Stimulated activated CD8-positive, alpha-beta memory T cell treated with anti-CD3 and anti-CD28 coated beads, Interleukin-4, amount 100 ng/mL, for 4 hours (primary cell): ENCODE measurements at places on chromosomes 13 and 19.
A peak's percentile ranks its signal among the peaks of the same experiment; 100 is the strongest.

- no peak for DNase-seq
Observed at GRCh38 chr19:51772977-51773376, 12.0 kb downstream of the FPR2 start.

- no peak for DNase-seq
Observed at GRCh38 chr13:67069117-67069767, 160.9 kb downstream of the PCDH9 start.

DNA sequence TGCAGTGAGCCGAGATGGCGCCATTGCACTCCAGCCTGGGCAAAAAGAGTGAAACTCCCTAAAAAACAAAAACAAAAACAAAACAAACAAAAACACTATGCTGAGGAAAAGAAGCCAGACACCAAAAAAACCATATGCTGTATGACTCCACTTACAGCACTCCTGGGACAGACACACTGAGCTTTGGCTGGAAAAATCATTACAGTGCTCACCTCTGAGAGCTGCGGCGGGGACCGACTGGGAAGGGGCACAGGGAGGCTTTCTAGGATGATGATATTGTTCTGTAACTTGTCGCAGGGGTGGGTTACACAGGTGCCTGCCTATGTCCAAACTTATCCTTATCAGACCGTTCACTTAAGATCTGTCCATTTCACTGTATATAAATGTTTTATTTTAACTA, 7.8 kb downstream of the PNMA8A start:
- no peak for DNase-seq

- no peak for DNase-seq
Observed at GRCh38 chr13:48977973-48978372, 2.3 kb downstream of the FNDC3A start.

GRCh38 chr19:33806434-33806881, 9.8 kb downstream of the KCTD15 start:
- no peak for DNase-seq

- DNase-seq, result no peak
Observed at GRCh38 chr13:25990801-25991200, 61.0 kb downstream of the SHISA2 start.

DNA sequence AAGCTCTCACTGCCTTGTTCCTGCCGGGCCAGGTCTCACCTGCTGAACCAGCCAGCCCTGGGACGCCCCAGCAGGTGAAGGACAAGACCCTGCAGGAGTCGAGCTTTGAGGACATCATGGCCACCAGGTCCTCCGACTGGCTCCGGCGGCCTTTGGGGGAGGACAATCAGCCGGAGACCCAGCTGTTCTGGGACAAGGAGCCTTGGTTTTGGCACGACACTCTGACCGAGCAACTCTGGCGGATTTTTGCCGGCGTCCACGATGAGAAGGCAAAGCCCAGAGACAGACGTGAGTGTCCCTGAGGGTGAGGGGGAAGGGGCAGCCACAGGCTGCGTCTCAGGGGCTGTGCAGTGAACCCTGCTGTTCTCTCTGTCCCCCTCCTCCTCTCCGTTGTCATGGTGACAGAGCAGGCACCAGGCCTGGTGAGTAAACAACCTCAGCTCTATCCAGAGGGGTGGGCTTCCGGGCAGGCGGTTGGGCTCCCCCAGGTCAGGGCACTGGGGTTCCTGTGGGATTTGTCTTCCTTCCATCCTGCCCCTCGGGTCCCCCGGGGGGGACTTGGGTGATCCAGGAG, 9.7 kb downstream of the TLE6 start:
- no peak for DNase-seq

GRCh38 chr19:41426952-41427646, at the start of gene B3GNT8:
TSS of gene B3GNT8 (minus strand) at chr19:41427374. CDS start at chr19:41426778, 596 bp downstream.
- no peak for DNase-seq

GRCh38 chr19:46661735-46662592, 982 bp upstream of the DACT3 start:
- DNase-seq, result peak; percentile 49

- no peak for DNase-seq
Observed at GRCh38 chr19:7778081-7778480, 15.0 kb downstream of the CLEC4M start.

- no peak for DNase-seq
Observed at GRCh38 chr19:10625003-10625761, at the start of gene SLC44A2. TSS of gene SLC44A2 (plus strand) at chr19:10625553. CDS start at chr19:10625634, 81 bp downstream.

GRCh38 chr19:55304279-55304978, 20.6 kb downstream of the BRSK1 start:
- DNase-seq, result no peak

DNA sequence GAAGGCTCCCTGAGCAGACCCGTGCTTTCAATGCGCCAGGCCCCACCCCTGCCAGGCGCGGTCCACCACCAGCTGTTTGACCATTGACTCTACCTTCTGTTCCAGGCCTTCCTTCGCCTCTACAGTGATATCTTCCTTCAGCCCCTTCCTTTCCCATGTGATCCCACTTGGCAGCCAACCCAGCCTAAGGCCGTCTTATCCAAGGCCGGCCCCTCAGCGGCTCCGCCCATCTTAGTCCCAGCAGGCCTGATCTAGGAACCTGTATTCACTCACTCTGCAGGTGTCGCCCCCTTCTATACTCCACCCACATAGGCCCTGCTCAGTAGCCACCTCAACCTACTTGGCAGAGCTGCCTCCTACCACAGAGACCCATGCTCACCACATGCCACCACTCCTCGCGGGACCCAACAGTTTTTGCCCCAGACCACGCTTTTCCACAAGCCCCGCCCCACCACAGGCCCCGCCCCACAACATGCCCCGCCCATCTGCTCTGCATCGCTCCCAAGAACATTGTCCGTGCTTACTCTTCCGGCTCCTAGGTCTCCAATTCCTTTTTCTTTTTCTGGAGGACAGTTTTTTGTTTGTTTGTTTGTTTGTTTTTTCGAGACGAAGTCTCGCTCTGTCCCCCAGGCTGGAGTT, 2.9 kb downstream of the RASIP1 start:
- no peak for DNase-seq

DNA sequence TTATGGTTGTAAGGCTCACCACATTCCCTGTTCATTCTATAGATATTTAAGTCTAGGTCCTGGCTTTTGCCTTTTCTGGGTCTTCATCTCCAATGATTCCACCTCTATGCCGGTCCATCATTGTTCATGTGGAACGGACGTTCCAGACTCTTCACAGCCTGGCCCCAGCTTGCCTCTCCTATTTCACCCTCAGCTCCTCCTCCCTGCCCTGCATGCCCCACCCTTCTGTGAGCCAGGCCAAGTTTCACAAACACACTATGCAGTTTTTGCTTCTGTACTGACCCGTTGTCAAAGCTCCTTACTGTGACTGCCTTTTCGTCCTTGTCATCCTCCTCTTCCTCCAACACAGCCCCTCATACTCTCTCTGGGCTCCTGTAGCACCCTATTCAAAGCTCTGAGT, 31.3 kb downstream of the TEX26 start:
- no peak for DNase-seq

DNA sequence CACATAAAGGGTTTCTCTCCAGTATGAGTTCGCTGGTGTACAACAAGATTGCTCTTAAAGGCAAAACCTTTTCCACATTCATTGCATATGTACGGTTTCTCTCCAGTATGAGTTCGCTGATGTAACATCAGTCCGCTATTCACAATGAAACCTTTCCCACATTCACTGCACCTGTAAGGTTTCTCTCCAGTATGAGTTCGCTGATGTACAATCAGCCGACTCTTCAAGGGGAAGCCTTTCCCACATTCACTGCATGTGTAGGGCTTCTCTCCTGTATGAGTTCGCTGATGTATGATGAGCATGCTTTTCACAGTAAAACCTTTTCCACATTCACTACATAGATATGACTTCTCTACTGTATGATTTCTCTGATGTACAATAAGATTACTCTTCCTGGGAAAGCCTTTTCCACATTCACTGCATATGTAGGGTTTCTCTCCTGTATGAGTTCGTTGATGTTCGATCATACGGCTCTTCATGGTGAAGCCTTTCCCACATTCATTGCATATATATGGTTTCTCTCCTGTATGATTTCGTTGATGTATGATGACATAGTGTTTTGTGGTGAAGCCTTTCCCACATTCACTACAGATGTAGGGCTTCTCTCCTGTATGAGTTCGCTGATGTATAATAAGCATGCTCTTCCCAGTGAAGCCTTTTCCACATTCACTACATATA, 6.0 kb upstream of the ZNF614 start:
- DNase-seq, result no peak

GRCh38 chr19:19860756-19861390, 4.8 kb upstream of the ZNF253 start:
- DNase-seq, result no peak

- DNase-seq, result no peak
Observed at GRCh38 chr13:21531455-21531854, 72.4 kb upstream of the ZDHHC20 start.

DNA sequence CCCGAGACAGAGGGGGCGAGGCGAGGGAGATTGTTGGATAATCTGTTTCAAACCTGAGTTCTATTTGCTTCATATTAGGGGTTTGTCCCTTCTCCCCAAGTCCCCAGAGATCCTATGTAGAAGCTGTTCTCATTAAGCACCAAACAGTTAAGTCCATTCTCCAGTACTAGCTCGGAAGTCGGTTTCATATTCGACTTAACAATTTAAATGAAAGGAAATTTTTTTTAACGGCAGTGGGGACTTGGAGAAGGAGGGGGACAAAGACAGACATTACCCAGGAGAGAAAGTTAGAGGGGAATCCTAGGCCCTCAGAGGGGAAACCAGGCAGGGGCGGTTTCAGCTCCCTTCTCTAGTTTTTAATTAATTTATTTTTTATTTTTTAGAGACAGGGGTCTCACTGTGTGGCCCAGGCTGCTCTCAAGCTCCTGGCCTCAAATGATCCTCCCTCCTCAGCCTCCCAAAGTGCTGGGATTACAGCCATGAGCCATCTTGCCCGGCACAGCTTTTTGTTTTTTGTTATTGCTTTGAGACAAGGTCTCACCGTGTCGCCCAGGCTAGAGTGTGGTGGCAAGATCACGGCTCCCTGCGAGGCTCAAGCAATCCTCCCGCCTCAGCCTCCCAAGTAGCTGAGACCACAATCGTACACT, 13.7 kb upstream of the TLE2 start:
- DNase-seq, result no peak

DNA sequence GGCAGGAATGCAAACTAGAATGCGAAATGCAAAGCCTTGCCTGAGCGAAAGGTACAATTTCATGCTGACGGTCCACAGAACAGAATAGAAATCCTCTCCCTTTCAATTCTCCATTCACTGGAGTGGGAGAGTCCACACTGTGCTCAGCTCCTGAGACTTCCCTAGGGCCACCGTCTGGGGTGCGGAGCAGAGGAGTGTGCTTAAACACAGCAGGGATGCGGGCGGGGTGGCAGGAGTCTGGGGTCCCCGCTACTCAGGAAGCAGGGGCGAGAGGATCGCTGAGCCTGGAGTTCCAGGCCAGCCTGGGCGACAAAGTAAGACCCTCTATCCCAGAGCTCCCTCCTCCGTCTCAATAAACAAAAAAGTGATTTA, 552 bp upstream of the ZNF816 start:
- no peak for DNase-seq
